ENCODE measurements at places on chromosomes 4 and X.

GRCh38 chrX:10083809-10084208, 73.0 kb upstream of the CLCN4 start:
- no peak for DNase-seq

- DNase-seq = no peak
Measured at GRCh38 chr4:48403358-48403757, 62.0 kb downstream of the SLAIN2 start.

DNA sequence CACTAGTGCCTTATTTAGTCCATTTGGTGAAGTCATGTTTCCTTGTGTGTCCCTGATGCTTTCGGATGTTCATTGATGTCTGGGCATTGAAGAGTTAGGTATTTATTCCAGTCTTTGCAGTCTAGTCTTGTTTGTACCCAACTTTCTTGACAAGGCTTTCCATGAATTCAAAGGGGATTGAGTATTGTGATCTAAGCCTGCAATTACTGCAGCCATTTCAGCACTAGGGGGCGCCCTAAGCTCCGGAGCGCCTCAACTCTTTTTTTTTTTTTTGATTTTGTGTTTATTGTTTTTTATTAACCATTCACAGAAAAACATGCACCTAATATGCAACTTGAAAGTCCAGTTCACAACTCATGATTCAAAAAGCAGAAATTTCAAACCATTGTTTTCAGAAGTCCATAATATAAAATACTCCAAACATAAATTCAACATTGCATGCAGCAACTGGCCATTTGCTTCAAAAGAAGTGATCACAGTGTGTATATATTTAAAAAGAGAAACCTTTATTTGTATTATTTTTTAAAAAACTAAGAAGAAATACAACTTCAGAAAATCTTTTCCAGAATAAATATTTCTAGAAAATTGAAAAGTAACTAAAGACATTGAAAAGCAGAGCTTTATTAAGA, 59.2 kb downstream of the PTPN13 start:
- DNase-seq = no peak

GRCh38 chr4:102253860-102254259, 91.4 kb downstream of the SLC39A8 start:
- DNase-seq = no peak

- peak; percentile 63 for DNase-seq
Measured at GRCh38 chr4:106316773-106317409, 541 bp downstream of the AIMP1 start.

GRCh38 chr4:1982124-1983052, 26.4 kb downstream of the NELFA start:
- DNase-seq = no peak

DNA sequence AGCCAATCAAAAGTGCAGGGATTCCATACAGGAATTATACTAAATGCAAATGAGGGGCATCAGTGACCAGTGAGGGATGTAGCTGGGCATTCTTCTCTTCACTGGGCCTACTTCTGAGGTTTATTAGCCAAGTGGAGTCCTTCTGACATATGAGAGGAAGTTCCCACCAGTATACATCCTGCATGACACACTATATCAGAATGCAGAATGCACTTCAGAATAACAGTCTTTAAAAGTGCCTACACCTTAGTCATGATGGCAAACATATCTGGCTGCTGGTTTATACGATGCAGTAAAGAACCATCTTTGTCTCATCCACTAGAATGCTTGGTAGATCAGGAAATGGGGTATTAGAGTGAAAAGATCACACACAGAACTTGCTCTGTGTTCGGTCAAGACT, 180.3 kb upstream of the PPARGC1A start:
- no peak for DNase-seq

- DNase-seq = no peak
Measured at GRCh38 chrX:16137416-16138107, 14.2 kb downstream of the GRPR start.

DNA sequence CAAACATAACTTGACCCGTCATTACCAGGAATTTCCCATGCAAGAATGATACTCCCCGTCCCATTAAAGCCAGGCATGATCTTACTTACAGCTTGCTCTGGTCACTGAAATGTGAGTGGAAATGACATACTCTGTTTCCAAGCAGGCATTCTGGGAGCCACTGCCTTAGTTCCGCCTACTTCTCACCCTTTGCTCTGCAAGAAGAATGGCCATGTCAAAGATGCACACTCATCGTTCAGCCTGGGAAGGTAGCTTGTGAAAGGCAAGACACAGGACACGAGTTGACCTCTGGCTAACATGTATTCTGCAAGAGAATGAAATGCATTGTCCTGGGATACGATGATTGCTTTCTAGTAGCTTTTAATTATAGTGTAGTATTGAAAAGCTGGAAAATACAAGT, 1144.4 kb downstream of the NLGN4X start:
- no peak for DNase-seq

DNA sequence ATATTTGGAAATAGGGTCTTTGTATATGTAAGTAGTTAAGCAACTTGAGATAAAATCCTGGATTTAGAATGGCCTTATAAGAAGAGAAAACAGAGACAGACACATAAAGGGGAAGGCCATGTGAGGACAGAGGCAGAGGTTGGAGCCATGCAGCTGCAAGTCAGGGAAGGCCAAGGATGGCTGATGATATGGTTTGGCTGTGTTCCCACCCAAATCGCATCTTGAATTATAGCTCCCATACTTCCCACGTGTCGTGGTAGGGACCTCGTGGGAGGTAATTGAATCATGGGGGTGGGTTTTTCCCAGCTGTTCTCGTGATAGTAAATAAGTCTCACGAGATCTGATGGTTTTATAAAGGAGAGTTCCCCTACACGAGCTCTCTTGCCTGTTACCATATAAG, 76.3 kb downstream of the STK32B start:
- peak; percentile 32 for DNase-seq

GRCh38 chr4:39613093-39613656, 25.5 kb downstream of the SMIM14 start:
- DNase-seq = no peak

DNA sequence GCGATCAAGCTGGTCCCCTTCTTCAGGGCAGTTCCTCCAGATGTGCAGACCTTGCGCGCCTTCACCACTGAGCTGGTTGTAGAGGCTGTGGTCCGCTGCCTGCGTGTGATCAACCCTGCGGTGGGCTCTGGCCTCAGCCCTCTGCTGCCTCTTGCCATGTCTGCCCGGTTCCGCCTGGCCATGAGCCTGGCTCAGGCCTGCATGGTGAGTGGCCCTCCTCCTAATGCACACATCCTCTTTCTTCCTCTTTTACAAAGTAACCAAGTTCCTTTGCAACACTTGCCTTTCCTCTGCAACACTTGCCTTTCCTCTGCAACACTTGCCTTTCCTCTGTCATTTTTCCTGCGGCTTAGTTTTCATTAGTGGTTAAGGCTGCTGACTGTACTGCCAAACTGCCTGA, 1.8 kb downstream of the CCDC22 start:
- DNase-seq = no peak

- DNase-seq = no peak
Measured at GRCh38 chr4:36349938-36350549, 68.6 kb downstream of the DTHD1 start.

- DNase-seq = no peak
Measured at GRCh38 chr4:180852738-180853137, 1390.5 kb upstream of the TENM3 start.

DNA sequence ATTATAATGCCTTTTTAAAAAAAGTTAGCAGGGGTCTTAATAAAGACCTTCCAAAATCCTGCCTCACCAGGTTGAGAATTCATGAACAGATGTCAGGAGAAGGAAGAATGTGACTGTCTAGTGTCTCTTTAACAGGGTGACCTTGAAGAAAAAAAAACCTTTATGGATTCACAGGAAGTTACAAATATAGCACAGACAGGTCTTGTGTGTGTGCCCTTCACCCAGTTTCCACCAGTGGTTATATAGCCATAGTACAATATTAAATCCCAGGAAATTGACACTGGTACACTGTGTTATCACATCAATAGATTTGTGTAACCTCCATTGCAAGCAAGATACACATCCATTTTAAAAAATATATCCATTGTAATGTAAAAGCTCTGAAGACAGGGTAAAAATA, 43.7 kb downstream of the HADH start:
- no peak for DNase-seq

- no peak for DNase-seq
Measured at GRCh38 chr4:173990126-173990868, 293.2 kb downstream of the FBXO8 start.

GRCh38 chr4:147104768-147105167, 159.1 kb upstream of the TTC29 start:
- DNase-seq = no peak

DNA sequence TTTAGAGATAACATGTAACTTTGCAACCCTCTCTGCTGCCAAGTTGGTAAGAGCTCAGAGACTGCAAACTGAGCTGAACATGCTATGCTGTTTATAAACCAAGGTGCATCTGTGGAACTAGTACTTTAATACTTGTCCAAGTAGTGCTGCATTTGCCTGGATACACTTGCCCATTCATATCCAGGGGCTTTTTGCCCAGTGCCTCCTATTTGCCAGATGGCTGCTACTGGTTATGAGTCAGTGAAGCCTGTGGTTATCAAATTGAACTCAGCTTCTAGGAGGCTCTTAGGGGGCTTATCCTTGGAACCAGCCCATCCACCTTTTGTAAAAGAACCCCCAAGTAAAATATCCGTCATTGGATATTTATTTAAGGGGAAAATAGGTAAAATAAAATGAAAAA, 79.6 kb downstream of the AFF2 start:
- DNase-seq = no peak

DNA sequence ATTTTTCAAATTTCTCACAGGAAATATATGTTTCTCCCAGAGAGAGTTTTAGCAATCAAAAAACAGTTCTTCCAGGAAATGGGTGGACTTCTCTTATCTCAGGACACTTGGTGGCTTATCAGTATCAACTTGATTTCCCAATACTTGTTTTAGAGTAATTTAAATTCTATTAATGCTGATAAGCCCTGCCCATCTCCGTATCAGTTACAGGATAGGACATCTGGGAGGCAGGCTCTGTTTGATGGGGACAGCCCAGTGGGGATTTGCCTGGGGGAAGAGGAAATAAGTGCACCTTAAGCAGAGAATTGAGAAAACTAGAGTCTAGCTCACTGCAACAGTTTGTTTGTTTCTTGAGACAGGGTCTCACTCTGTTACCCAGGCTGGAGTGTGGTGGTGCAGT, 43.2 kb upstream of the PDGFRA start:
- DNase-seq = no peak

- DNase-seq = no peak
Measured at GRCh38 chr4:152479428-152480026, 56.4 kb downstream of the FBXW7 start.

DNA sequence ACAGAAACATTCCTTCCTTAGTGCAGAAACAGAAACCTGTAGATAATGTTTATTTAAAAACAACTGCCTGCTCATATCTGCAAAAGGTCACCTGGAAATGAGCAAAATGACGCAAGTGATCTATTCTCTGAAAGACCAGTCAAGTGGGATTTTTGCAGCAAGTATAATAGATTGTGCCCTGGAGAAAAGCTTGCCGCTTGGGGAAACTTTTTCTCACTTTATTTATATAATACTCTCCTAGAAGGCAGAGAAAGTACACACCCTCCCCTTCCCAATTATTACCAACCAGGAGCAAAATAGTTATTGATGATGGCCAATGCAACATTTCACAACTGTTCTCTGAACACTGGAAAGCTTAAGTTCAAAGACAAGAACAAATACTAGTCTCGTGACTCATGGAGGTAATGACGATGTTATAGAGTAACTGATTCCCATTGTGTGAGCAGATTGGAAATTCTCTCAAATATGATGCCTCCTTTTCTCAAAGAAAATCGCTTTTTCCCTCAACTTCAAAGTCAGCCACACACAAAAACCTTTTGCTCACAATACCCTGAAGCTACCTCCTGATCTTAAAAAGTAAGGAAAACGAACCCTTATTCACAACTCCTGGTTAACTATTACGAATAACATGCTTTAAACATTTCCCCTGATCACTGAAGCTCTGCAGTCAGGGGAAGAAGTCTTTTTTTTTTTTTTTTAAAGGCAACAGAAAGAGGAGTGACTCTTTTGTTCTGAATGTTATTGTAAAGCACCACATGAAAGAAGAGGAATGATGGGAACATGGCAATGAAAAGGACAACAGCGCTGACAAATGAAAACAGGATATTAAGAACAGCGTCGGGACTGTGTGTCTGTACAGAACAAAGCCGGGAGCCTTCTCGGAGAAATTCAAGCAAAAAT, 41.0 kb downstream of the MID1 start:
- DNase-seq = peak; percentile 24

DNA sequence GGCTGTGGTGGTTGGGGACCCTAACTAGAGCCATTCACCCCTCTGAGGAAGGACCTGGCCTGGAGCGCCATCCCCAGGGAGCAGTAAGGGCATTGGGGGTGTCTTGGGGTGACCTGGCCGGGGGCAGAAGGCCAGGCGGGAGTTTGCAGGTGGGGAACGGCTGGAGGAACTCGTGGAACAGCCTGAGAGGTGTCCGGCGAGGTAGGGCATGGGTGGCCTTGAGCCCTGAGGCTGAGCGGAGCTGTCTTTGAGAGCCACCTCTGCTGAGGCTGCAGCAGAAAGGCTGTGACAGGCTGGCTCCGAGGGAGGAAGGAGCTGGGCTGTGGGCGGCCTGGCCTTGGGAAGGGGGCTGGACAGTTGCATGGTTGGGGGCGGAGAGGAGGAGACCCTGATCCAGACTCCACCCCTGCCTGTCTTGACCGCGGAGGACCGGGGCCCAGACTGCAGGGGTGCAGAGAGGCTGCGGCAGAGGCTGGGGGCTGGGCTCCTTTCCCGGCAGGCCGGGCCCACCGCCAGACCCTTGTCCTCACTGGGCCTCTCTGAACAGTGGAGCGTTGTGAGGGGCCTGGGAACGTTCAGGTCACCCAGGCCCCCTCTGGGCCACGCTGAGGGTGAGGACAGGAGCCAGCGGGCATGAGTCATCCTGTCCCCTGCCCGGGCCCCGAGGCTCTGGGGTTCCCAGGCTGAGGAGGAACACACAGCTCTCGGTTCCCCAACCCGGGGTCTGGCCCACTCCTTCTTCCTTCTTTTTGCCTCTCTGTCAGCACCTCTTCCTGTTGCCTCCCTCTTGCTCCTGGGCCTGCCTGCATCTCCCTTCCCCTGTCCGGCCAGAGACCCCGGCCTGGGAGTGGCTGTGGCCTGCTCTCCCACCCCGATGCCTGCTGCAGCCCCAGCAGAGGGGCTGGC, 8.1 kb downstream of the SH3BP2 start:
- DNase-seq = peak; percentile 82

DNA sequence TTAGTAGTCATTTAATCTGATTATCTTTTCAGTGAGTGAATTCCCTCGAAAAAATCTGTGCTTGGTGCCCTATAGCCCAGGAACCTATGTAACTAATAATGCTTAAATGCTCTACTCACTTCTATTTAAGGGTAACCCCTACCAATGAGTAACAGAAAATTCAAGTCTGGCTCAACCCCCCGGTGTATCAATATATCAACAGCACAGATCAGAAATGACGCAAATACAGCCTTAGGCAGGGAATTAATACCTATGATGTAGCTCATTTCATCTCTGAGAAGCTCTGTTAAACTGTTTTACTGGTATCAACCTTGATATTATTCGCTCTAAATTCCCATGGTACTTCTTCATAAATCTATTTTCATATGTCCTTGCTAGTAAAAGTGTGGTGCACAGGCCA, 28.6 kb downstream of the PDGFC start:
- no peak for DNase-seq
